ENCODE measurements at places on chromosomes 12 and 14.

DNA sequence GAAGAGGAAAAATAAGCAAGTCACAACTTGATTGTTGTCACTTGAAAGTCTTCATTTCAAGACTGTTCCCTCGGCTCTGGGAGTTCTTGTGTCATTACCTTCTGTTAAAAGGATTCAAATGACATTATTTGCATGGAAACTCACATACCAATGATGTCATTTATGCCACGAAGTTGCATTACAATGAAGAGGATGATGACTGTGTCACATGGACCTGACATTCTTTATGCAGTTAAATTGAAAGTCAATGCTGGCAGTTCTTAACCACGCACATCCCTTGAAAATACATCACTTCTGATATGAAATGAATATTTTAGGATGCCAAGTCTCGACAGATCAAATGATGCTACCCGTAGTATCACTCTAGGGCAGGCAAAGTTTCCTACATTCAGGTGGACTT is 1069.5 kb downstream of the VRK1 start:
- DNase-seq: no peak

DNA sequence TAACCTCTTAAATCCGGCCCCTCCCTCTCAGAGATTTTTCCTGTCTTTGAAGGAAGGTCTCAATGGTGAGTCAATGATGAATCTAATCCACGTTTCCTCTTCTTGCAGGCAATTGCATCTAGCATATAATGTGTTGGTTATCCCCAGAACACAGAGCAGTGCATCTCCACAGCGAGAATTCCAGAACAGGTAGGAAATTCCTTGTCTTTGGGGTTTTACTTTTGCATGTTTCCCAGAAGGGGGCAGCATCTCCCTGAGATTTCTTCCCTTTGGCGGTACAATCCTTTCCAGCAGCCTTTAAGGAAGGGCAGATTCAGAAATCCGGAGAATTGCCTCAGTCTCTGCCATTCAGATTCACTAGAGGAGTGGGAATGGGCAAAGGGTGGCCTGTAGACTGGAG is 128.0 kb downstream of the KCNA5 start:
- DNase-seq: peak; percentile 84

DNA sequence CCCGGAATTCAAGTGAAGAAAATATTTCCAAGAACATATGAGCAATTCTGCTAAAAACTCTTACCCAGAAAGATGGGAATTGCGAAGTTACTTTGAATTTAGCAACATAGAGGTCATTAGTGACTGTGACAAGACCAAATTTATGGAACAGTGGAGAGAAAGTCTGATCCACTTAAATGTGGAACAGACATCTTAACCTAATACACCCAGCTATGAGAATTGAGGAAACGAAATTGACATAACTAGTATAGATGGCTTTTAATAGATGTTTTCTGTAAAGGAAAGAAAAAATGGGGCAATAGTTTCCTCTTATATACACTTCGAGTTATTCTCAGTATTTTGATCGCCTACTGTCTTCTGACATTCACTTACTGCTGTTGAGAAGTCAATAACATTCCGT is 4.6 kb downstream of the OVCH1 start:
- DNase-seq: no peak

DNA sequence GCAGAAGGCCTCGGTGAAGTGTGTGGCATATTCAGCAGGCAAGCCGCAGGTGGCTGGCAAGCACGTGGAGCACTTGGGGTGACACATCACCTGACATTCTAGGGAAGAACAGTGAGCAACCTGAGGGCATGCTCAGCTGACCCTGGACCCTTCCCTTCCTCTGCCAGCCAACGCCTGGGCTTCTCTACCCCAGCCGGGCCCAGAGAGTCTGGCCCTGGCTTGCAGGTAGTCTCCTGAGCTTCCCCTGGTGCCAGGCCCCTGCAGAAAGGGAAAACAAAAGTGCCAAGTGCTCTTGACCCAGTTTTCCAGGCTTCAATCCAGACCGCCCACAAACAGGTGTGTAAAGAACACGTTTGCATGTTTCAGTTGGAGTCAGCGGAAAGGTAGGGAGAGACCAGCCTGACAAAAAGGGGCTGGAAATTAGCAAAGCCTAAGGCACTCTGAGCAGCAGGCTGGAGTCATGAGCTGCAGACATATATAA is 45.7 kb downstream of the PRKAB1 start:
- DNase-seq: no peak

DNA sequence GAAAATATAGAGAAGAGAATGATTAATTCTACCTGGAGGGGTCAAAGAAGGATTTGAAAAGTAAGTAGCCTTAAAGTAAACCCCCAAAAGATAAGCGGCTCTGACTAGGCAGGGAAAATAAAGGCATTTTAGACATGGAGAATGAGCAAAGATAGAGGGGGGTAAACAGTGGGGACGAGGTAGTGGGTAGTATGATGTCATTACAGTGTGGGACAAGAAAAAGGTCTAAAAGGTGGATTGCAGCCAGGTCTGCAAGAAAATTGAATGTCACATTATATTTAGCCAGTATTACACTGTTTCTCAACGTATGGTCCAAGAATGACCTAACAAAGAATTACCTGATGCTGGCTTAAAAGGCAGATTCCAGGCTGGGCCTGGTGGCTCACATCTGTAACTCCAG is 55.8 kb upstream of the CIT start:
- no peak for DNase-seq

- DNase-seq: no peak
Observed at GRCh38 chr12:50394469-50395029, 1.9 kb downstream of the FAM186A start.

DNA sequence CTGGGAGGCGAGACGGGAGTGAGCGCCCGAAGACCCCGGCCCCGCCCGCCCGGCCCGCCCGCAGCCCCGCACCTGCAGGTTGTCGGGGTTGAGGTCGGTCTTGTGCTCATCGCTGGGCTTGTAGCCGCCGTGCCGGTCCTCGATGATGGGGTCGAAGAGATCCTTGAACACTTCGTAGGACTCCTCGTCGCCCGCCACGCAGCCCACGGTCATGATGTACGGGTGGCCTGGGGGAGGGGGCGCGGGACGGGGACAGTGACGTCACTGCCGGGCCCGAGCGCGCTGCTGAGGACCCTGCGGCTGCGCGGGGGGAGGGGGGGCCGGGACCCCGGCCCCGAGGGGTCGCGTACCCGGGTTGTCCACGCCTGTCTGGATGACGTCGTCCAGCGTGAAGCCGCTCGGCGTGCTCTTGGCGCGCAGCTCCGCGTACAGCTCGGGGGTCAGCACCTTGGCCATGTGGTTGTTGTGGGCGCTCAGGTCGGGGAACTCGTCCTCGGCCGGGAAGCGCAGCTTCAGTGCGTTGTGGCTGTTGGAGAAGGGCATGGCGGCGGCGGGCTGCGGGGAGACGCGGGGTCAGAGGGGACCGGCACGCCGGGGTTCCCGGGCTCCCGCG is 573 bp downstream of the CKB start:
- peak; percentile 88 for DNase-seq

GRCh38 chr14:105283899-105284298 is 16.9 kb downstream of the BRF1 start:
- no peak for DNase-seq

DNA sequence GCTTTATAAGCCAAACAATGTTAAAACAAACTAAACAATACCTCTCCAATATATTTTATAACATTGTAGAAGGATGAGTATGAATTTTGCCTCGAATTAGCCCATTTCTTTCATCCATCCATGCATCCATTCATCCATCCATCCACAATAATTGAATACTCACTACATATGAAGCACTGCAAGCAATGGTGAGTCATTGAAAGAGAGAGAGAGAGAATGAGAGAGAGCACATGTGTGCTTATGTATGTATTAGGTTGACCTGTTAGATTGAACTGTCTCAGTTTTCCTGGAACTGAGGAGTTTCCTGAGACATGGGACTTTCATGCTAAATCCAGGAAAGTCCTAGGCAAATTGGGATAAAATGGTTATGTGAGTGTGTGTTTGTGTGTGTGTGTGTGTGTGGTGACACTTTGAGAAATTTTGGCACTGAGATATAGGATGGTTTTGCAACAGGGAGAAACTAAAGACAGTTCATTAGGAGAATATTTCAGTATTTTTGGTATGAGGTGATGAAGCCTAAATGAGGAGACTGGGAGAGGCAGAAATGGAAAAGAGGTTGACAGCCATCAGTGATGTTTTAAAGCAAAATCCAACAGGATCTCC is 98.4 kb downstream of the C12orf75 start:
- no peak for DNase-seq

GRCh38 chr12:62717643-62718042 is 217.3 kb downstream of the PPM1H start:
- DNase-seq: no peak

DNA sequence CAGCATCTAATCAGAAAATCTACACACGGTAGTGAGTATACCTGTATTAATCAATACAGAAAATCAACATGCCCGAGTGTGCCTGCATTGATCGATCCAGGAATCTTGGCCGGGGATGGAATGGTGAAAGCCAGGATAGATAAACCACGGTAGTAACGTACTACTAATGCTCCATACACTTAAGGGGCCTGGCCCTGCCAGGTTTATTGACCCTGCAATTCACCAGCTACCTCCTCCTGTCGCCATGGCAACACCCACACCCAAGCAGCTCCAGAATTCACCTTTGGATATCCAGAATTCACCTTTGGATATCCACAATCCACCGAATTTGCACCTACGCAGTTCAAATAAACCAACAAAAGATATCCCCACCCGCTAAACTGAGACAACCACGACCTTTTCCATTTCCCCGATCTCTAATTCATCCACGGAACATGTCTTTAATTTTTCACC is 14.8 kb upstream of the CALM1 start:
- no peak for DNase-seq

GRCh38 chr12:120846721-120847120 is 57.4 kb downstream of the SPPL3 start:
- no peak for DNase-seq

GRCh38 chr12:124391340-124392261 is 96.7 kb downstream of the RFLNA start:
- no peak for DNase-seq

Measured in eye (tissue), 1 donor.